ENCODE measurements at places on chromosomes 7 and 10. TPM values are rescaled to one million over a fixed set of nuclear protein-coding genes. Genes with fewer than 3 reads are reported as not detected.

The MTERF1 gene
- 15.7 TPM for total RNA-seq

The AKR1C2 gene
- total RNA-seq, result not detected

The HSPA12A gene
- total RNA-seq, result 0.43 TPM

The INSYN2A gene
- total RNA-seq, result not detected

The ACBD7 gene
- total RNA-seq, result not detected

The CTAGE15 gene
- total RNA-seq, result 0.39 TPM

The IL6 gene
- 1.7 TPM for total RNA-seq

DNA sequence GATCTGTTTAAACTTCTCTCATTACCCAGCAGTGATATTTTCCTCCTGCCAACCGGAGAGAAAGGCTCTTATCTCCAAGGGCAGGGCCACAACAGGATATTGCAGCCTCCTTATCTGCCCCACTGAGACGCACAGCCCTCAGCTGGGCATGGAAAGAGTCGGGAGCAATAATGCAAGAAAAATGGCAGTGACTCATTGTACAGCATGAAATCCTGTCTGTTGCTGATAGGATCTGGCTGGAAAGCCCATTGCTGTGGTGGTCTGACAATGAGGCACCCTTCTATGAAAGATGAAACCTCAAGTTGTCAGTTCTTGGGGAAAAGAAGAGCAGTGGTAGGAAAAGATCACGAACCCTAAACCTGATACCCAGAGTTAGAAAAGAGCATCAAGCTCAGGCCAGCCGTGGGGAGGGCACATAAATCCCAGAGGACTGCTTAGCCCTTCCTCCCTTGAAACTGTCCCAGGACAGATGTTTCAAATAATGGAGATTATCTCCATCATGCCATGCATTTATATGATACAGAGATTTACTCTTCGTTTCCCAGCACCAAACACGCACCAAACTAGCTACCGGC lies 47.0 kb upstream of the FIGNL1 start:
- no peak for DNase-seq

DNA sequence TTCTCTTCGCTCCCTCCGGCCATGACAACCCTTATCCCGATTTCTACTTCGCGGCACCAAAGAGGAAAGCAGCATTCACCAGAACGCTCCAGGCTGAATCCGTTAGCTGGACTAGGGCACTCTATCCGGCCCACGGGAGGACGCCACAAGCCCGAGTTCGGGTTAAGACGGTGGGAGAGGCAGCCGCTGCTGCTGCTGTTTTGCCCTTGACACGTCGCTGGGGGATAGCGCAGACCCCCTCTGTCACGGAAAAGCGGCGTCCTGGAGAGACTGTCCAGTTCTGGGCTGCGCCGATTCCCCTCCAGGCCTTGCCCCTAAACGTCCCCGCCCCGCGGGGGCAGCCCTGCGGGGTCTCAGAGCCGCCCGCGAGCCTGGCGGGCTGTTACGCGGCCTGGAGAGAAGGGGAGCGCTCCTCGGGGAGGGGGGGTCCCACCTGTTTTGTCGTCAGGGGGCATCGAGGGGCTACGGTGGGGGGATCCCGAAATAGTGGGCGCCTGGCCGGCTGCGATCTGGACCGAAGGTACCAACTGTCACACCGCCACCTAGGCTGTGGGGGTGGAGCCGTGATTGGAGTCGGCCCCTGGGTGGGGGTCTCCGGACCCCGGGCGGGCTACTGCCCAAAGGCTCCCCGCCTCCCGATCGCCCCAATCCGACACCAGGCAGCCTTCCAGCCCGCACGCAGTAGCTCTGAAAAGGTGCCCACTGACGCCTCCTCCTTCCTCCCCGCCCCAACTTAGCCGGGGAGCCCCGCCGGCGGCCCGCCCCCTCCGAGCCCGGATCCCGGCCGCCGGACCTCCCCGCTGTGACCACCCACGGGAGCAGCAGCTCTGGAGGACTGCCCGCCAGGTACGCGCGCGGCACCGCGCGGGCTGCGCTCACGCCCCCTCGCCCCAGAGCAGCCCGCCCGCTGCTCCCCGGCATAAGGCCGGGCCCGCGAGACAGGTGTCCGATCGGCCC lies 772 bp downstream of the SGMS1 start:
- peak; percentile 71 for DNase-seq

DNA sequence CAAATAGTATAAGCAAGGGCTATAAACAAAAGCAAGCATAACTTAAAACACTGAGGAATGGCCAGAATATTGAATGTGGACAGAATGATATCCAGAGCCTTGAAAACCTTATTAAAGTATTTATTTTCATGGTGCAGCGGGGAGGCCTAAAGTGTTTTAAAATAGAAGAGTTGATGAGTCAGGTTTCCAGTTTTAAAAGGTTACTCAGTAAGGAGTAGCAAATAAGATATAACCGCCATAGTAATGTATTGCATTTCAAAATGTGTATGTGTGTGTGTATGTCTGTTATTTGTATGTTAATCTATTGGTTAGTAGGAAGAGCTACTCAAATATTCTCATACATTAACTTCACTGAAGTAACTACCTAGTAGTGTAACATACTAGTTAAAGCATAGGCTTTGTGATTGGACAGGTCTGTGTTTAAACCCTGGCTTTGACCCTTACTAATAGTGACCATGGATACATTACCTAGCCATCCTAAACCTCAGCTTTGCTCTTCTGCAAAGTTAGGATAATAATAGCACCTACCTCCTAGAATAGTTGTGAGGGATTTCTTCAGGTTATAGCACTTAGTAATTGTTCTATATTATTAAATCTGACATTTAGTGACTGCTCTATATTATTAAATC lies 16.9 kb downstream of the CUTC start:
- DNase-seq, result no peak

DNA sequence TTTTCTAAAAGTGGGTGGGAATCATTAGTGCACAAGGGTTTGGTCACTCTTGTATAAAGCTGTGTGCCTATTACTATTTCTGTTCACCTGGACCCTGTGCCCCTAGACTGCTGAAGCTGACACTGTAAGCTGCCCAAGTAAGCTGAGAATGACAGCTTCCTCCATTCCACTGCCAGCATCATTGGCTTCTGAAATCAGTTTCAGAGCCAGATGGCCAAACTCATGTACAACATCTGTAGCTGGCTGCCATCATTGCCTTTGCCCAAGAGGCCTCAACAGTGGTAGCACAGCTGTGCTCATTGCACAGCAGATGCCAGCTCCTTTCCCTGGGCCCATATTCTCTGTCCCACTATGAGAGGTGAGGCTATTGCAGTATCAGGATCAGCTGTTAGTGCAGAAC lies 165.7 kb downstream of the CPEB3 start:
- no peak for DNase-seq

DNA sequence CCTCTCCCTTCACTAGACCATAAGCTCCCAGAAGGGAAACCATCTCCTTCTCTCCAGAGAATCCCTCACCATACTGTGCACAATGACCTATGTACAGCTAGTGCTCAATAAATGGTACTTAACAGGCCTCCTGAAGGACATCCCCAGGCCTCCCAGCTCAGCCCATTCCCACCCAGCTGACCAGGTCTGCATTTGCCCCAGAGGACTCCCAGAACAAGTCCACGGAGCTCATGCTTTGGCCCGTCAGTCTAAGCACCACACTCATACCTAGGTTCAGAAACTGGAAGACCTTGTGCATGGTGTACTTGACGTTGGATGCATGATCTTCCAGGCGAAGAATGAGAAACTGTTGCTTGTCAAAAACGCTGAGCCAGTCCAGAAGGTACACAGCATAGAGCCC lies 81.3 kb downstream of the CHST15 start:
- no peak for DNase-seq

DNA sequence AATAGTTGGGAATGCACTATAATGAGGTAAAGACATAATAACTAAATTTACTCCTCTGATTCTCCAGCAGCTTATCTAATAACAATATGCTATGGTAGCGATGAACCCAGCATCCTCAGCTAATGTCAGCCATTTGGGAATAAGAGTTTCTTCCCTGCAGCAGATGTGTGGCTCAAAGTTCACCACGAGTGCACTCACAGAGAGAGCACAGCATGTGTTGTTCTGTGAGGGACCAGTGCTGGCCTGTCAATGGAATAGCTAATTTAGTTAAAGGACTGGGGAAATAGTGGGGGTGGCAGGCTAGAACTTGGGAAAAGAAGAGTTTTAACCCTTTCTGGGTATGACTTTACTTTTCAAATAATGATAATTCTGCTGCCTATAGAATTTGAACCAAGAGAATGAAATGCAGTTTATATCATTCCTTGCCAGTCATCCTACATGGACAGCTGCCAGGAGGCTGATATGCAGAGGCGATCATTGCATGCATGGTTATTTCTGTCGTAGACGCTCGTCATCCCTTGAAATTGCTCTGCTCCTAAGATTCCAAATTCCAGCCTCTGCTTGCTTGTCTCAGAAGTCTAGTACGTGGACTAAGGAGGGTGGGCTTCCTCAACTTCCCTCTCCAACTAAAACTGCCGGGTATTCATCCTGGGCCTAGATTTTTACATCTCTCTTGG lies 355.6 kb downstream of the RNLS start:
- DNase-seq, result no peak

GRCh38 chr10:19775296-19775695 lies 40.9 kb upstream of the PLXDC2 start:
- DNase-seq, result no peak

DNA sequence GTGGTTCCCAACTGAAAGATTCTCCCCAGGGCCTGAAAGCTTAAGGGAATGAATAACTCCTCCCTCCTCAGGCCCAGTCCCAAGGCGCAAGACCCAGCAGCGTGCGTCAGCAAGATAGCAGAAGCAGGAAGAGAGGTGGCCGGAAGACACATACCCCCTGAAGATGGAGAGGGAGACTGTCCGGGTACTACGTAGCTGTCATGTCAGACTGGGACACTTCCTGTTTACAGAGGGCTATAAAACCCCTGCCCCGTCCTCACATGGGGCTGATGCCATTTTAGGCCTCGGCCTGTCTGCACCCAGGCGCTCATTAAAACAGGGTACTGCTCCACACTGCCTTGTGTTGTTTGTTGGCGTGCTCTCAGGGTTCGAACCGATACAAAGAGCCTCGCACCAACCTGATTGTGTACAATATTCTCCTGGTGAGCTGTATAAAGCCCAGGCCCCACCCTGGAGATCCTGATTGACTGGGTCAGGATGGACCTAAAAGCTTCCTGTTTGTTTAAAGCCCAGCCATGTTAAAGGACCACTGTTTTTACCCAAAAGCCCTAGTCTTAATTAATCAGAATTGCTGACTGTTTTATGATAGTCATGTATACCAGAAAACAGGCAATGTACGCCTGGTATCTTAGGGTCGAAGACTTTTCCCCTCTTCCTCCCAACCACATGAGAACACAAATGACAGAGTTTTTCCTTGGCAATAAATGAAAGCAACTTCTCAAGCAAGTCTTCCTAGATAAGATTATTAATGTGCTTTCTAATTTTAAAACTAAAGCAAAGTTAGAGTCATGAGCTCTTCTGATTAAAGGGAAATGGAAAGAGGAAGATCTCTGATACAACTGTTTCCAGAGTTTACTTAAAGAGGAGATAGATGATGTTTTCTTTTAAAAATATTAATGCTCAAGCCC lies 251.5 kb downstream of the DOCK4 start:
- DNase-seq, result no peak

DNA sequence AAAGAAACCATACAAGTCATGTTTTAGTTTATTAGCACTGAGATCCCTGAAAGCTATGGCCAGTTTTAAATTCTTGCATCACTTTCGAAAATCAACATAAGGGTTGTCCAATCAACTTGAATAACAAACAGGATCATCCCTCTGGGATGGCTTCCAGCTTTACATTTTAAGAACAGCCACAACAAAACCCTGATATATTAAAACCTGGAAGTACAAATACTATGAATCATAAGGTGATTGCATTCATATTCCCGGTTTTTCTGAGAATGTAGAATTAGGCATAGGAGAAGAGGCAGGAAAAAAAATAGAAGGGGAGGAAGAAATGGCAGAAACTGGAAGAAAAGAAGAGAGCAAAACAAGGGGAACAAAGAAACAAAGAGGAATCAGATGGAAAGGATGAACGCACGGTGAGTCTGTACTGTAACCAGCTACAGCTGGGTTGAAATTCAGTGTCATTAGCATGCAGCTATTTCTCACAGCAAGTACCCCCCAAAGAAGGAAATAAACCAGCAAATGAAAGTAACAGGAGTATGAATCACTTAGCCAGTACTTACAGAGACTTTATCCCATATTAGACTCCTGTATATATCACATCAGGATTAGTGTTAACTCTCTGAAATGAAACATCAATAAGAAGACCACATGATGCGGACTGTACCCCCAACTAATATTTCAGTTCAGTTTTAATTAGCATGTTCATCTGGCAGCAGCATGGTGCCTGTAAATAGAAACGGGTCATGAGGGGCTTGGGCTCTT lies 301.3 kb downstream of the RNLS start:
- no peak for DNase-seq

DNA sequence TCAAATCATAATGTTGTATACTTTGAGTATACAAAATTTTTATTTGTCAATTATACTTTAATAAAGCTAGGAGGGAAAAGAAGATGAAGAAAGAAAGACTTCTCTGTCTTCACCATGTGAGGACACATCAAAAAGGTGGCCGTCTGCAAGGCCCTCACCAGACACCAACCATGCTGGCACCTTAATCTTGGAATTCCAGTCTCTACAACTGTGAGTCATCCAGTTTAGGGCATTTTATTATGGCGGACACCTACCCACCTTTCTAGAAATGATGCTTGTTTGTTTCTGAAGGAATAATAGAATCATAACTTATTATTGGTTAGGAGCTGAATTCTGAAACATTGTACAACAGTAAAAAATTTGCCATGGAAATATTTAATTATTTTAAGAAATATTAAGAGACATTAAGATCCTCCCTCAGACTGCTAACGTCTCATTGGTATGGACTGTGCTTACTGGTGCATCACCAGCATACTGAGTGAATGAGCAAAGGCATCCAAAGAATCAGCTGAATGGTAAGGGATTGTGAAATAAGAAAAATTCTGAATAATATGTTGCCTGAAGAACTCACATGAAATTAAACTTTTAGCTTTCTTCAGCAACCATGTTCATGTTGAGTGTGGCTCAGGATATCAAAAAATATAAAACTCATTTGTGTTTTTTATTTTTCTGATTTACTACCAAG lies 536.6 kb downstream of the HTR7 start:
- no peak for DNase-seq

GRCh38 chr10:79056361-79056735 lies 12.4 kb upstream of the ZMIZ1 start:
- DNase-seq, result no peak

DNA sequence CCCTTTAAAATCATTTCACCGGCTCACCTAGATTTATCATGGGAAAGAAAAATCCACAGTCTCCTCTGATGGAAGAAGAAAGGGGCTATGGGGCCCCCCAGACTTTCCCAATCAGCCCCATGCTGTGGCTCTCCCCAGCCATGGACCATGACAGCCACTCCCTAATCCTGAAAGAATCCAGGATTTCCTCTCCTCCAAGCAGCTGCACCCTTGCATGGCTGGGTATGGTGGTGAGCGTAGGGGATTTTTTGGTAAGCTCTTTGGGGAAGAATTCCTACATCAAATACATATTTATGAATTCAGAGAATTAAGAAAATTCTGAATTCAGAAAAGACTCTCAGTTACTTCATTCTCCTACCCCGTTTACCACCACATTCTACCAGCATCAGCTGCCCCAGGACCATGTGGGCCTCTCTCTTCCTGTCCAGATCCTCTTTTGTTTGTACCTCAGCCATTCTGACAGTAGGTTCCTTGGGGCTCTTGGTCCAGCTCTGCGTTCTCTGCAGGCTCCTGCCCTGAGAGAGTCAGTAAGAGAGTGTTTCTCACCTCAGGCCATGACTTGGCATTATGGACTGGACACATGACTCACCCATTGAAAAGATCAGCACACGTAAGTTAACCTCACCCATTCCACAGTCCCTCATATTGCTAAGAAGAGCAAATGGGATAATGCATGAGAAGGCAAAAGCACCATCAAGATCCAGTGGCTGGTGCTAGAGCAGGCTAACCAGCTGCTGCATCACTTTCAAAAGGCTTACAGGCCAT lies 337.8 kb downstream of the ELMO1 start:
- DNase-seq, result no peak
